ENCODE measurements at places on chromosomes 5 and 9.
A peak's percentile ranks its signal among the peaks of the same experiment; 100 is the strongest.

DNA sequence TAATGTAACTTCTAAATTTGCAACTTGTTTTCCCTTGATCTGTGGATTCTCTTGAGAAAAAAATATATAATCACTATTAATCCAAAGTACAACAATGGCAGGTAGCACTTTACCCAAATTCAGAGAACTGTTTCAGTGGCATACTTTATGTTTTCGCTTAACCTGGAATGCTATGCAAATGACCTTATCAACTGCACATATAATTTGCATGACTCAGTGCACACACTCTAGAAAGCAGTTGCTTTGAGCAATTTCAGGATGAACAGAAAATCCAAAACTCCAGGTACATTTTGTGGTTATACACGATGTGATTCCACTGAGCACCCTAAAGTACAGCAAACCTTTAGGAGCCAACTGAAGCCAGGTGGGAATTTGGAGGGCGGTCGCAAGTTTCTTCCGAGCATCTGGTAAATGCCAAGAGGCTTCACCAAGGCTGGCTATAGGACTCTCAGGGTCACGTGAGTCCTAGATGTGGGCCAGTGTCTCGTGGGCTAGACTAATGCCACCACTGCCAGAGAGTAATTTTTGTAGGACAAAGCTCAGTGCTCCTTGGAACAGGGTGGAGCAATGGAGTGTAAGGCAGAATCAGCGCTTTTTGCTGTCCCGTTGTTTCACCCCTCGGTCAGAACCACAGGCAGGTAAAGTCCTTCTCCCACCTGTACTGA lies 37.3 kb downstream of the DMGDH start:
- no peak for DNase-seq

- no peak for DNase-seq
These were observed 113.8 kb upstream of the SPRY4 start for GRCh38 chr5:142438573-142438972.

GRCh38 chr5:71456362-71456743 lies 902 bp downstream of the BDP1 start:
- no peak for DNase-seq

GRCh38 chr5:142110046-142110531 lies 1.5 kb downstream of the NDFIP1 start:
- DNase-seq: no peak

DNA sequence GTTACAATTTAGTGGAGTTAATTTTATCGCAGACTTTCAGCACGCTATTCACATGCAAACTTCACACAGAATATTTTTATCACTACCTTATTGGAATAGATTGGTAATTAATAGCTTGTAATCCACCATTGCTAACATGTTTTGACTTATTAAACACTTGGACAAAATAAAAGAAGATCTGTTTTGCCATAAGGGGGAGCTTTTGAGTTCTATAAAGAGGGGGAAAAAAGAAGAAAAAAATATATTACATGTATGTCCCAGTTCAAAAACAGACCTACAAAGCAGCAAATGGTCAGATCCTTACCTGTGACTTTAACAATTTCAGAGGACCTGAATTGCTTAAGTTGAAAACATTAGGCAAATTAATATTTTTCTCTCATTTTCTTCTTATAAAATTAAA lies 1.2 kb upstream of the PAPPA start:
- peak; percentile 39 for DNase-seq

DNA sequence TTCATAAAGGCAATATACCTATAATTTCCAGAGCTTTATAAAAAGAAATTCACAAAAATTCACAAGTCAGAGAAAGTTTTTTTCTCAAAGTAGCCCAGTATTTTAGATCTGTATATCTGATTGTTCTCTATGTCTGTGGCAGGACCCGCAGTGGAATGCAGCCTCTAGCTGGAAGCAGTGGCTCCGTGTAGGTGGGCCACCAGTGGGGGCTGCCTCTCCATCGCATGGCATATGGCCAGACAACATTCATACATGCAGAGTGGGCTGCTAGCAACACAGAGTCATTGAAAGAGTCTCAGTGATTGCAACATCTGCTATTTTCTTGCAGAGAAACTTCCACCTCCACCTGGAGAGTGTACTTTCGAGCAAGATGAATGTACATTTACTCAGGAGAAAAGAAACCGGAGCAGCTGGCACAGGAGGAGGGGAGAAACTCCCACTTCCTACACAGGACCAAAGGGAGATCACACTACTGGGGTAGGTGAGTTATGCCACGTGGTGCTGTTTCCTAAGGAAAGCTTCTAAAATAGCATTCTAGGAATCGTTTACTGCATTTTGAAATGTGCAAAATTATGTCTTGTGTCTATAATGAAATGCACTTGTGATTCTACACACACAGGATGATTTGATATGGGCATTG lies 88.5 kb upstream of the SMC5 start:
- DNase-seq: no peak

DNA sequence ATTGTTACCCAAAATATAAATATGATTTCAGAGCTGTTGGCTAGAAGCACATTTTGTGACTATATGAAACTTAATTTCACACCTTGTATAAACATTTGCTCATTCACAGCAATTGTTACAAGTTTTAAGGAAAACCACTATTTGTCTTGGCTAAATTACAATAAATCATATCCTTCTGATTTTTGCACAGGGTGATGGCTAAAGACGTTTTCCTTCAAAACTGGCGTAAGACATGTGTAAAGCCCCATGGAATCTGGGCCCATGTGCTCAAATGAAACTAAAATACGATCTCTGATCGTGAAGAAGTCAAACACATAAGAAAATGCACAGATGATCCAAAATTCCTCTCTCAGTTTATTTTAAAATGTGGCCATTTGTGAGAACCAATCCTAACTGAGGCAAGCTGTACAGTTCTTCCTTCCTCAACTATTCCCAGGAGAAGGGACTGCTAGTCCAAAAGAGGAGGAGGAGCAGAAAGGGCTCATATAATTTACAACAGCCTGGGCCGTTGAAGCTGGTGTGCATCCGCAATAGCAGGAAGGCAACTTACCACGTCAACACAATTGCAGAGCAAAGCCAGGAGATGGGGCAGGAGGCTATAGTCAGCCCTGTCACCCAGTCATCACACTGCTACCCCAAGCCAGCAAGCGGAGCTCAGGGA lies 98.4 kb downstream of the MED27 start:
- DNase-seq: no peak

DNA sequence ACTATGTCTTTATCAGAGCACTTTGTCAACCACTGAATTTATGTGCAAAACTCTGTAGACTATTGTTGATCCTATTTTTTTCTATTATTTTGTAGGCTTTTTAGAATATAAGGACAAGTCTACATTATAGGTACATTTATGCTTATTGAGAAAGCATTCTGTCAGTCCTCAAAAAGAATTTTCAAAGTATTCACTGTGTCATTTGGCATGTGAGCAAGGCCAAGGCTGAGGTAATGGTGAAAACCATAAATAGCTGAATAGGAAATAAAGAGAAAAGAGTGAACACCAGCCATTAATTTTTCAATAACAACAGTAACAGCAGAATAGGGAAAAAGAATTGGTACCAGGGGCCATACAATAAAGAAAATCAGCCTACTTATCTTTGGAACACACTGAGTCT lies 21.0 kb downstream of the SKIC3 start:
- no peak for DNase-seq

DNA sequence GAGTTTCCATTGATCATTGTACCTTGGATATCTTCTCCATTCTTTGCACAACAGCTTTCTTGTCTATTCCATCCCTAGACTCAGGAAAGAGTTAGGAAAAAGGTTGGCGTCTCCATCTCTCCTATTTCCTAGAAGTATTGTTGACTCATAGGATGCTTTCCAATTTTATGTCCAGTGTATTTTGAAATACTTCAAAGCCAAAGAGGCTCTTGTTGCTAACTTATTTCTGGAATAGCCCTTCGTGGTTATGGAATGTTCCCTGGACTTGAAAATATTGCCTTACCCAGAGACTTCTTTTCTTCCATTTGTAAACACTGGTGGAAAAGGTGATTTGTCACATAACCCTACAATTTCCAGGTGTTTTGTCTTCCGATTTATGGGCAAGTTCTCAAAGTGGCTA lies 402.3 kb upstream of the ZNF608 start:
- DNase-seq: no peak

- no peak for DNase-seq
These were observed 144.2 kb upstream of the RAI14 start for GRCh38 chr5:34511915-34512314.

GRCh38 chr5:173699966-173700365 lies 83.5 kb upstream of the BOD1 start:
- DNase-seq: no peak

GRCh38 chr9:127419348-127419747 lies 4.8 kb upstream of the ZNF79 start:
- no peak for DNase-seq

GRCh38 chr9:136718345-136719194 lies 6.2 kb downstream of the DIPK1B start:
- DNase-seq: no peak

GRCh38 chr9:129930743-129931142 lies 95.5 kb downstream of the USP20 start:
- no peak for DNase-seq

DNA sequence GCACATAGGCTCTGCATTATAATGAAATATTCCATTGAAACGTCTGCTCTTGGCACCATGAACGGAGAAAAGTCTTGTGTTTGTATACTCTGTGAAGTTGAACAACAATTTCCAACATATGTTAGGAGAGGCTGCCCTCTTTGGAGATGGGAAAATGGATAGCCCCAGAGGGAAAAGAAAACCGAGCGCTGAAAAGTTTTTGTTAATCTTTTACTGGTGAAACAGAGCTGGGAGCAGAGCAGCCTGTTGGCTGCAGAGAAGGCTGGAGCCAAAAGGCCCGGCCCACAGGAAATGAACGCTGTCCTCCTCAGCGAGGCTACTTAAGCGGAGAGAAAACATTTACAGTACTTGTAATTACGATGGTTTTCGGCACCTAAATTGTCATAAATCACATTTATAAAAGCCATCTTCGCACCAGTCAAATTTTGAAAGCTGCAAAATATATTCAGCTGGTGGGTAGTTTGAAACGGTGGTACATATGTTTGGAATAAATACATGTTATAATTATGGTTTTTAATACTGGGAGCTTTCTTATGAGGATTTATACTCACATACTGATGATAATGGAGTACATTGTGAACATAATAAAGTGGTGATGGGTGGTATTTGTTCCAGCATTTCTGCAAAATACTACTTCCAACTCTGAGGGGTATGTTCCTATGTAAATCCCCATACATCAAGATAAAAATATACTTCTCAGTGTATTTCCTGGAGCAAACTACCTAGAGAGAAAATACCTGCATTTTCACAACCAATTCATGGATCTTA lies 129.6 kb upstream of the CNTLN start:
- no peak for DNase-seq

DNA sequence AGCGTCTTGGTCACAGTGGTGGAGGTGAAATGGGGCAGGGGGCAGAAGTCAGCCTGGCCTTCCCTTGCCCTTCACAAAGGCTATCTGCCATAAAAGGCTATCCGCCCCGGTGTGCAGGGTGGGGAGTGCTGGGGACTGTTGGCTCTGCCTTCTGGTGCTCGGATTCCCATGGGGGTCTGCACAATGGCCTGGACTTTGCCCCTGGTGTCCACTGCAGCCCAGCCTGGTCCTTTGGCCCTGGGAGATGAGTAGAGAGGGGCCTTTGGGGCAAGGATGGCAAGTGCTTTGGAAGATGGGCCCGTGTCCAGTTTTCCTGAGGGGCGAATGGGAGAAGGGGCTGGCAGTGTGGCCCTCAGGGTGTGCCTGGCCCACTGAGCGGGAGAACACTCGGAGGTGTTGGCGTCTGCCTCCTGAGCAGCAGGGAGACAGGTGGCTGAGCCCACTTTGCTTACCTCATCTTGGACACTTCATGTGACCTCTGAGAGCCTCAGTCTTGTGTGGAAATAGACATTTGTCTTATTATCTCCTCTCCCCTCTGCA lies 69.9 kb downstream of the HSPA4 start:
- DNase-seq: no peak

DNA sequence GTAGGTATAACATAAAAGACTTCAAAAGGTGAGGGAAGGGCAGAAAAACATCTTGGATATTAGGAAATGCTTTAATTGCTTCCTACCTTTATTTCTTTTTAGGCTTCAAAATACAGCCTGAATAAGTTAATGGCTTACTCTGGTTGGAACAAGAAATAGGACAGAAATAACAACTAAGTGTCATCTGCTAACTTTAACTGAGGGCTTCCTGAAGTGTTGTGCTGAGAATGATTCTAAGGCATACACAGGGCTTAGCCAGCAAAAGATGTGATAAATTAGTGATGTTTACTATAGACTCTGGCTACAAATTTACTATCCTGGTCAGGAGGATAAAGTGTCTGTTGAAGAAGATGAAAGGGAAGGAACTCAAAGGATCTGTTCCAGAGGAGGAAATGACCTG lies 34.2 kb downstream of the ABHD17B start:
- DNase-seq: no peak

GRCh38 chr9:113577525-113578261 lies 114.2 kb downstream of the RGS3 start:
- no peak for DNase-seq

GRCh38 chr9:22337261-22337660 lies 109.4 kb upstream of the DMRTA1 start:
- DNase-seq: no peak

GRCh38 chr5:176540956-176541337 lies 3.7 kb upstream of the RNF44 start:
- no peak for DNase-seq

Data from NCI-H460 (cell line).